ENCODE measurements at places on chromosomes 12 and 14.
A peak's percentile ranks its signal among the peaks of the same experiment; 100 is the strongest.

GRCh38 chr14:37045340-37046061 lies 126.9 kb downstream of the SLC25A21 start:
- no peak for DNase-seq

GRCh38 chr14:95998656-95999055 lies 40.5 kb upstream of the C14orf132 start:
- DNase-seq: peak; percentile 22

- DNase-seq: no peak
These were observed 88.7 kb upstream of the KCNA1 start for GRCh38 chr12:4820971-4821370.

DNA sequence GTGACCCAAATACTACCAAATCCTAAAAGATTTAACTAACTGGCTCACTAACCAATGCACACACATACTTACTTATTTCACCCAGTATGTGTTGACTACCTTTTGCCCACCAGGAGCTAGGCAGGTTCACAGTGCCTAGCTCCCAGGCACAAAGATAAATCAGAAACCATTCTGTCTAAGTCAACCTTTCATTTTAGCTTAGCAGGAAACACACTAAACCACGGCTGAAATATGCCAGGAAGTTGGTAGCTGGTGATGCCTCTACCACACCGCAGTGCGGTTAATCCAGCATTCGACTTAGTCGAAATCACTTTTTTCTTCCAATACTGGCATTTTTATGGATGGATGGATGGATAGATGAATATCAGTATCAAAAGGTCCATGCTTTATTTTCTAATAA lies 597.7 kb downstream of the DIO2 start:
- no peak for DNase-seq

DNA sequence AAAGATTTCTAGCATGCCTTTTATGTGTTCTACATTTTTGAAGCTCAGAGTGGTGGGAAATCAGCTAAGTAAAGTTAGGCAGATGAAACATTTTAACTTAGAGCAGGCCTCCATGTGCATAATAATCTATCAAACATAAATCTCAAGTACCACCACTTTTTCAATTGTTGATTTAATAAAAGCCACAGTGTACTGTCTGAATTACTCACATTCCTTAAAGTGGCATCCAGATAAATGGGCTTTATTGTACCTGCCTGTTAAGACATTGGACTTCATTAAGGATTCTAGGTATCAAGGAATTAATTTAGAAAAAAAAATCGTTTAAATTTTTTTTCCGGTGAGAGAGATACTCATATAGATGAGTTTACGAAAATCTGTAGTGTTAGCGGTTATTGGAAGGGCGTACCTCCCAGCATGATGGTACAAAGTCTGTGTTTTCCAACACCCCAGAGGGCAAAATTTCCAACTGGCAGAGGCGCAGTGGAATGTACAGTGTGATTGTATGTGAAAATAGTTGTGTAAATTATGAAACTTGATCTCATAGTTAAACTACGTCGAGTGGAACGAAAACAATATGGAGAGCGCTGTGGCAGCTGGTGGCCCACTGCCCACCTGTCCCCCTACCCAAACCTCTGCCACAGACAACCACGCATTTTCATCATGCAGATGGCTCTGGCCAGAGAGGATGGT lies 25.0 kb downstream of the ELK3 start:
- no peak for DNase-seq

DNA sequence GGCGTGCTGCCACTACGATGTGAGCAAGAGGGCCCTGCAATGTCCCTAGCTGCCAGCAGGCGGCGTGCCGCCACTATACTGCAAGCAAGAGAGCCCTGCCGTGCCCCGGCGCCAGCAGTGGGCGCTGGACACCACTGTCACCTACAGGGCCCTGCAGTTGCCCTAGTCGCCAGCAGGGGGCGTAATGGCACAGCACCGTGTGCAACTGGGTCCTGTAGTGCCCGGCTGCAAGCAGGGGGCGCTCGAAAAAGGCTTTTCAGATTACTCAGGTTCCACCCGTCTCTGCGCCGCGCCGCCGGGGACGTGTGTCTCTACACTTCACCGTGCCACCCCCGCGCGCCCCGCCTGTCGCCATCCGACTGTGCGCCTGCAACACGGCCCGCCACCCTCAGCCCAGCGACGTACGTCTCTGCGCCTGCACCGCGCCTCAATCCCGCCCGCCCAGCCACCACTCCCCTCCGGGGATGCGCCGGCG lies 1356.9 kb downstream of the TMEM121 start:
- DNase-seq: no peak

DNA sequence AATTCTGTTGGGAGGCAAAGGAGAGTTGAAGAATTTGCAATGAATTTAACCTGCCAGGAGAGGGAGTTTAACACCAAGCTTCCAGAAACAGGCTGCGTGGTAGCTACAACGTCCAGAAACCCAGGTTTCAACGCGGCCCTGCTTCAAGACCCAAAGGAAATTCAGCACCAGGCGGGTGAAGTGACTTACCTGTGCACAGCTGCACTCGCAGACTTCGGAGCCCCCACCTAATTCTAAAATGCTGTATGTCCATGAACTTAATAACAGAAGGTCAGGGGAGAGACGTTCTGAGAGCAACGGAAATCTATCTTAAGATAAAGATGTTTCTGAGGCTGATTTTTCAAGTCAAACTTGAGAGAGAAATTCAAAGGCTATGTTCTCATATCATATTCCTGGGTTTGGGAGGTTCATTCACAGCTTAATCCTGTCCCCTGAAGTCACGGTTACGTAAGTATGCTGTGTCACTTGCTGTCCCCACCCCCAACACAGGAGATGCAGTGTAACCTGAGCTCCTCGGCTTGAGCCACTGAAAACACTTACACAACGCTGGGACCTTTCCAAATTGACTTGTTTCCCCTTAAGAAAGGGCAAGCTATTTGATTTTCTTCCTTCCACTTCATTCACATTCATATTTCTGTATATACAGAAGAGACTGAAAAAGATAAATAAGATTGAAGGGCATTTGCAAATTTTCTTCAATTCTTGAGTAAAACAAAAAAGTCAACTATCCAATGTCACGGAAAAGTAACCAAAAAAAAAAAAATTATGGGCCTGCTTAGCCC lies 22.7 kb downstream of the CLIP1 start:
- peak; percentile 90 for DNase-seq

DNA sequence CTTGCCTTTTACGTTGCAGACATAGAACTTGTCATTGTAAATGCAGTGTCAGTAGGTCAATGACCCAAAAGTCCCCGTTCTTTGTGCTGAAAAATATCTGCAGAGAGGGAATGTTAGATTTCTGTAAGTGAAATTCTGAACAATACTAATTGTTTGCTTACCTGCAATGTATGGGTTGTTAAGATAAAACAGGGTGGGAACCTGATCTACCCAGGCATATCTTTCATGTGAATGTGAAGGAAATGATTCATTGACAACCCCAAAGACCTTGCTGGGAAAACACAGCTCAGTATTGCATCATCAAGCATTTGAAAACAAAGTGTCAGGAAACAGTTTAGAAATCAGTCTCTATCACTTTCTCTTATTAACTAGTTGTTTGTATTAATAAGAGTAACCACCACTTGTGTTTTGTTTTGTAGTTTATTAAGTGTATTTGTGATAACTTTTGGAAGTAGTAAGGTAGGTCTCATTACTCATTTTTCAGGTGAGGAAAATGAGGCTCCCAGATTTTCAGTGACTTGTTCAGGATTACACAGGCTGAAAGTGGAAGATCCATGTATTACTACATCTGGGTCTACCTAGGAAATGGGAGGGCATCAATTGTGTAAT lies 57.9 kb upstream of the SLC38A2 start:
- peak; percentile 91 for DNase-seq

DNA sequence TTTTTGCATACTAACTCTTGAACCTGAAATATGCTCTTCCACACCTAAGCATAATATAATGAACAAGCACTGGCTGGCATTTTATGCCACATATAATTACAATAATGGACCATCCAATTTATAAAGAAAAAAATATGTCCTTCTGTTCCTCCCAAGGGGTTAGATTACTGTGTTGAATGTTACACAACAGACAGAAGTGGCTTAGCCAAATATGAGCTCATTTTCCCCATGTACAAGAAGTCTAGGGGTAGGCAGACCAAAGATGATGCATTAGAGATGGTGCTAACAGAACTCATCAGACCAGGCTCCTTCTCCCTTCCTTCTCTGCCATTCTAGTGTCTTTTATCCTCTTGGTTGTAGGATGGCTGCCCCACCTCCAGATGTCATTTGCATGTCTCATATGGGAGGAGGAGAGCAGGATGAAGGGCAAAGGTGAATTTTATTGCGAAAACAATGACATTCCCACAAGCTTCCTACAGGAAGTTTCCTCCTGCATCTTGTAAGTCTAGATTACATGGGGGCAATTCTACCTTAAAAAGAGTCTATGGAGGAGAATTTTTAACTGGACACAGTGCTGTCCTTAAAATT lies 43.9 kb upstream of the SLC2A13 start:
- no peak for DNase-seq

DNA sequence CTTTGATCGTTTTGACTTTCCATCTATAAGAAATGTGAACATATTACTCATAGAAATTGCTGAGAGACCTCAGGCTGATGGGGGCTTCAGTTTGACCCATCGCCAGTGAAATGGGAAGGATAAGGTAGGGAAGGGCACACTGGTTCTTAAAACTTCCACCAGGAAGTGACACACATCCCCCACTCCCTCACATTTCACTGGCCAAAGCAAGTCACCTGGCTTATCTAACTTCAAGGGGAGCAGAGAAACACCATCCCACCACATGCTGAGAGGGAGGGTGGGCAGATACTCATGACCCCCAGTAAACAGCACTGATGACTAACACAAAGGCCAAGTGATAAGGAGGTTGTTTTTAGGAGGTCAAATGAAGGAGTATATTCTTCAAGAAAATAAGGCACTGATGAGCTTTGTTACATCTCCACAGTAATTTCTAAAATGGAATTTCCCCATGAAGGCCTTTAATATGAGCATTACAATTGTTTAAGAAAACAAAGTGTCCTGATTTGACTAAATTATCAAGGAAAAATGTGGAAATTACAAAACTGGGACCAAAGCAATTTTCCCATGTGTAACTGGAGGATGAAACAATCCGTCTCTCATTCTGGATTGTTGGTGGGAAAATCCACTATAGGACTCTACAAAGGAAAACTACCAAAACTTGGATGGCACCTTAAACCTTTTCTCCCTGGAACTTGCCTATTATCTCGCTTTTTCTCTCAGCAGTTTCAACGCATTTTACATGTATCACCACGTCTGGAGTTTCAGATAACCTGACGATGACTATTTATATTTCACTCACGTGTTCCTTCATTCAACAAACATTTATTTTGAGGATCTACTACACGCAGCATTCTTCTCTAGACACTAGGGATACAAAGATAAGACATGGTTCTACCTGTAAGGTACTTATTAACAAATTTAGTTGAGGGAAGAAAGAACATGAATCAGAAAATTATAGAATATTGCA lies 91.8 kb upstream of the EEA1 start:
- DNase-seq: no peak

Measured in fibroblast of skin of right biceps (primary cell).